ENCODE measurements at places on chromosomes 6 and 20.

DNA sequence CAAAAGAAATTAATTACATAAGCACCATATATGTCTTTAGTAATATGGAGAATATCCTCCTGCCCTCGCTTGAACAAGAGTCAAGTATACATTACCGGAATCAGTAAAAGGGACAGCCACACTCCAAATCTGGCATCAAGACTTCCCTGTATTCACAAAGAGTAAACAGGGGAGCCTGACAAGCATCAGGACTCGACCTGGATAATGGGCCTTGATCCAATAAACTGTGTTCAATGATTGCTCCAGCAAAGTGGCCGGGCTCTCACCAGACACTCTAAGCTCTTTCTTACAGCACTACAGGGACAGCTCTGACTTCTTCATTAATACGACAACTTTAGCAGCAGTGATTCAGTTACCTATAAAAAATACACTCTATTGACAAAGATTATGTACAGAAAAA lies 307.9 kb upstream of the POU3F2 start:
- no peak for DNase-seq

- DNase-seq: no peak
Observed at GRCh38 chr6:19303383-19303782, 533.8 kb upstream of the ID4 start.

GRCh38 chr6:143149771-143150170 lies 89.1 kb downstream of the AIG1 start:
- DNase-seq: no peak

DNA sequence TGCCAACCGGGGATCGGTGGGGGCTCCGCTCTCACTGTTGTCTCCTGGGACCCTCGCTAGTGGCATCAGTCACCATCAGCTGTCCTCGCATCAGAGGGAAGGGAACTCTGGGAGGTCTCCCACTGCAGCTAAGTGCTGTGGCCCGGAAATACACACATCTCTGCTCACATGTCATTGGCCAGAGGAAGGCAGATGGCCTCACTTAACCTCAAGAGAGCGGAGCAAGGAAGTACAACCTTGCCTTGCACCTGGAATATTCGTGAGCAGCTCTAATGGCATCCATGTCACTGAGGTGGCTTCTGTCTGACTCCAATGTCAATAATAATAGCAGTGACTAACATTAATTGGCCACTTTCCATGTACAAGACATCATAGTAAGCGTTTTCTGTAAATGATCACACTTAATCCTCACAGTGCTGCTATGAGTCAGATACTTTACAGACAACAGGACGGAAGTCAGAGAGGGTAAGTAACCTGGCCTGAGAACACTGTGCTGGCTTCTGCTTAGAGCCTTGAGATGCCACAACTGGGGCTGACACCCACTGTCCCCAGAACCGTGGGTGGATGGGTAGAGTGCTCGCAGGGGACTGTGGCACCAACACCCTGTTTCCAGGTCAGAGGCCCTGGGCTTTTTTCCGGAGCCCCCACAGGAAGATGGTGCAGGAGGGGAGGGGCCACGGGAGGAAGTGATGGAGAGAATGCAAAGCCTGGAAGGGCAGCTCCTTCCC lies 6.0 kb downstream of the LHFPL5 start:
- no peak for DNase-seq

DNA sequence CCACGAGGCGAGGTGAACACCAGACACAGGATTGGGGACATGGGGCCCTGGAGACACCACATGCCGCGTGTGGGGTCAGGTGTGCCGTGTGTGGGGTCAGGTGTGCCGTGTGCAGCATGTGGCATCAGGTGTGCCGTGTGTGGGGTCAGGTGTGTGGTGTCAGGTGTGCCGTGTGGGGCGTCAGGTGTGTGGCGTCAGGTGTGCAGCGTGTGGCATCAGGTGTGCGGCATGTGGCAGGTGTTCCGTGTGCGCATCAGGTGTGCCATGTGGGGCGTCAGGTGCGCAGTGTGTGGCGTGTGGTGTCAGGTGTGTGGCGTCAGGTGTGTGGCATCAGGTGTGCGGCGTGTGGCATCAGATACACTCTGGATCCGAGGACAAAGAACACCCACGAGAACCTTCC lies 77.9 kb downstream of the WDR27 start:
- DNase-seq: no peak

GRCh38 chr6:145652572-145652971 lies 82.7 kb downstream of the EPM2A start:
- DNase-seq: no peak

DNA sequence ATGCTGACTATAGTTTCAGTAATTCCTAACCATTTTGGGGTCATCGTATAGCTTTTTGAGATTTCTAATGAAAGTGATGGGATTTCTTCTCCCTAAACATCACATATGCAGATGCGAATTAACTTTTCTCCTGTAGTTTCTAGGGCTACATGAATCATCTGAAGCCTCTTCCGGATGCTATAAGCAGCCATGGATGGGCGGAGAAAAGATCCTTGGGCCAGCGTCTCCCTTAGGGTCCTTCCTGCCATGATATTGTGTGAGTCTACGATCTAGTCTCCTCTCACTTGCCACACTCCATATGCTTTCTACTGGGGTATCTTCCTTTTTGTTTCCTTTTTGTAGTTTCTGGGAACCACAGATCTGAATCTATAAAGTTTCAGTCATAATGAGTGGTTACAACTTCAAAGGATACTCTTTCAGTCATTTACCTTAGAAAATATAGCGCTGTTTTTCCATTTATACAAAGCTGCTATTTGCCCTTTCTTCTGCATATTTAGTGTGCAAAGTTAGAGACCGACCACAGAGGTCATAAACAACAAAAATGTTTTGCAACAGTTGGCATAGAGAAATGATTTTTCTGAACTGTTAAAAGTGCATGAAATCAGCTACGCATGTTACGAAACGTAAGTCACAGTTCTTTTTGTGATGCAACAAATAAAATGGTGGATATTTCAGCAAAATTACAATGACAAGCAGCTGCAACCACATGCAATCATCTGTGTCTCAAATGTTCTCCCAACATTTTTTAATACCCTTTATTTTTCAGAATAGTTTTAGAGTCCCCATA lies 396.2 kb upstream of the SLC35B3 start:
- DNase-seq: no peak

- no peak for DNase-seq
Observed at GRCh38 chr20:9163251-9163650, 94.4 kb downstream of the PLCB4 start.

DNA sequence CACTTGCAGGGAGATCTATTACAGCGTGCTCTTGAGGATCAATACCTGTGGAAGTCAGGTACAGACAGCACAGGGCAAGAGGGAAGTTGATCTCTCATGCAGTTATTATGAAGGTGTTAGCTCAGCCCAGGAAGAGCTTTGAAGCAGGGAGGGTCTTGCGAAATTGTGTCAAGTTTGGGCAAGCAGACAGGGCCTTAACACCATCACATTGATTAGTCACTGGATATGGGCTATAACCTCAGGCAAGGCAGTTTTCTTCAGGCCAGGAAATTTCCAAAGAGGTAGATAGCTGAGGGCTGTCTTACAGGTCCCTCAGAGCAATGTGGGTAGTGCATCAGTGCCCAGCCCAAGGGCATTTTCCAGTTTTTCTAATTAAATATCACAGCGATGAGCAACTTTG lies 643.8 kb downstream of the DHX35 start:
- DNase-seq: no peak

Measured in NCI-H1694 (cell line).